HuH-7.5 (cell line): ENCODE measurements at places on chromosomes 3 and 15.

DNA sequence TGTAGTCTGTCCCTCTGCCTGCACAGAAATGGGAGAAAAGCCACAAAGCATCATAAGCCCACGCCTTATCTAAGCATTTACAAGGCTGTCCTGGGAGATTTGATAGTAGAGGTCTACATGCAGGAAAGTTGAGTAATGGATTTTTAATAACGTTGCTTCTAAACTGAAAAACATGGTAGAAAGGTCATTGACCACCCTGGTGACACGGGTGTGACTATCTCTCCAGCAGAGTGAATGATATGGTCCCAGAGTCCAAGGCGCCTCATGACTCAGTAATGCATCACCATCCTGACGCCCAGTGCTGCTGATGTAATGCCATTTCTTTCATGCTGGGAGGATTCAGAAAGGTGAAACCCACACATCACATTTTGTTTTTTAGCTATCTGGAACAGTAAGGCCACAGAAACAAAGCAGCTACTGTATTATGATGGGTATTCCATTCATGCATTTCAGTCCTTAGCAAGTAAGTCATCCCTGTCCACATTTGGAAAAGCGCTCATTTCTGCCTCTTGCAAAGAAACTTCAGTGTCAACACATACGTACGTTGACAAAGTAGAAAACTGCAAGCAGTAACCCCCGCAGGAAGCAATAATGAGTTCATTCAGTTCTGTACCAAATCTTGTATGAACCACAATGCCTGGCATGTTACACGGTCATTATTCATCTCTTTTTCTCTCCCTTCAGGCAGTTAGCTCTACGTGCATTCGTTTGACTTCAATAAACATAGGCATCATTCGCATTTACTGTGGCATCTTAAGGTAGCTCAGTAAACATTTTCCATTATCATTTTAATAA, 483.5 kb downstream of the GABRG3 start:
- no peak for DNase-seq

DNA sequence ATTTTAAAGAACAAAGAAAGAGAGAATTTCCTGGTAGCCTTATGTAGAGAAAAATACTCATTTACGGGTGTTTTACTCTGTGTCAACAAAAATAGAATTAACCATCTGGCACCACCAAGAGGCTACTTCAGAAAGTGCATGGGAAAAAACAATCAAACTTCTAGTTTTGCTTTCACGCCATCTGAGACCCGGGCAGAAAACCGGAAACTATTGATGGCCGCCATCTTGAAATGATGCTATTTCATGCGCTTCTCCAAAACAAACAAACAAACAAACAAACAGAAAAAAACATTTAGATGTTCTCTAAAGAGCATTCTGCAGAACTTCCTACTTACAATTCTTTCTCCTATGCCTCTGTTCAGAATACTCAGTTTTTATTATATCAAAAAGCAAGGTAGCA, 49.4 kb upstream of the SYNPR start:
- peak; percentile 20 for DNase-seq

DNA sequence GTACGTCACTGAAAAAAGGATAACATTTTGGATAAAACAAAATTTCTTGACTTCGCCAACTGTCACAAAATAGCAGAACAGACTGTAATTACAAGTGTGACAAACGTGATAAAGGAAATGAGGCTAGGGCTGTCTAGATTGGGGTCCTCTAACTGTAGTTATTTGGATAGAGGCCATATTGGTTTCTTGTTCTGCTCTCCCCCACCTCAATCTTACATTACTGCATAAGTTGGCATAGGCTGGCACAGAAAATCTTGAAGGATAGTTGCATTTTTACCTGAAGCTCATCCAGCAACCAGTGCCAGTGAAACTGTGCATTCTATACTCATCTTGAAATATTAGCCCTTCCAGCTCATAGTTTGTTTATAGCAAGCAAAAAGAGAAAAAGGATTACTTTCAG, 84.6 kb downstream of the ITPR1 start:
- DNase-seq: no peak

DNA sequence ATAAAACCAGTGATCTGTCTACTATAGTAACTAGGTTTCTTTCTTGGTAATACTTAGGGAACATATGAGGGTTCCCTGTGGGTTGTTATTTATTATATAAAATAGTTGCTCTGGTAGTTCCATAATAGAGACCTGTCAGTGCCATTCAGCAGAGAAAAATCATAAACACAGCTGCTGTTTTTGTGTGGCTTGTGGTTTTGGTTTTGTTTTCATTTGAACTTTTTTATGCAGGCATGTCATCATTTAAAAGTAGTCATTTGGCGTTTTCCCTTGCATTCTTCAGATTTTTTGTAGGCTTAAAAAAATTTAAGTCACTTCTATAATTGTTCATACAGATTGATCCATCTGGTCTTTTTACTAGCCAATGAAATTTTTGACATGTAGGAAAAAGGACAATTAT, 47.9 kb downstream of the PIK3CA start:
- no peak for DNase-seq

GRCh38 chr3:11548721-11549131, 95.0 kb downstream of the VGLL4 start:
- DNase-seq: no peak

GRCh38 chr3:18964640-18965039, 183.7 kb upstream of the KCNH8 start:
- no peak for DNase-seq

DNA sequence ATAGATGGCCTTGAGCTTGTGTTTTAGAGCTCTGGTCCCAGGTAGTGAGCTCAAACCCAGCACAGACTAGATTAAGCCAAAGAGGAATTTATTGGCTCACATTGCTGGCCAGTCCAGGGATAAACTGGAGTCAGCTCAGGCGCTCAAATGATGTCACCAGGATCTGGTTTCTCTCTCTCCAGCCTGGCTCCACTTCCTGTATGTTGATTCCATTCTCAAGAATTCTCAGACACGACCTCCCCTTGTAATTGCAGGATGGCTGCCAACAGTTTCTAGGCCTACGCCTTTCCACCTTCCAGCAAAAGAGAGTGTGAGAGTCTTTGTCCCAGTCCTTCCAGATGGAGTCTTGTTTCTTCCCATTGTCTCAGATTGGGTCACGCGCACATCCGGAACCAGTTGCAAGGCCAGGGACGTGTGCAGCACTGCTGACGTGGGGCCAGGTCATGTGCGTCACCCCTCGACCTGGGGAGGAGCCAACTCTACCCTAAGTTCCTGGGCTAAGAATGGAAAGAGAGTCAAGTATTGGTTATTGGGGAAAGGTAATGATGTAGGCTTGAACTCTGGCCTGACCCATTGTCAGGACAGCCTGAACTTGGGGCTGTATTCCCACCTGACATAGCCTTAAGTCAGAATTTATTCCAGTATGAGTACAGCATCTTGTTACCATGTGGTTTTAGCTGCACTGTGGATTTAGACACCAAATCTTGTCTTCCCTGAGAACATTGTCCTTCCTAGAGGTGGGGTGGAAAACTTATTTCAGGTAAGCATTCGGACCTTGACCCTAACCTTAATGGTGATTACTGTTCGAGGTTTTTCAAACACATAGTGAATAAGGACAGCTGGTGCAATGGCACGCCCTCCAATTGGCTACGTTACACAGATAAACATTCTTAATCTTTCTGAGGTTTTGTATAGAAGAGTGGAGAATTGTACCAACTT, 31.6 kb downstream of the CACNA1D start:
- DNase-seq: no peak

DNA sequence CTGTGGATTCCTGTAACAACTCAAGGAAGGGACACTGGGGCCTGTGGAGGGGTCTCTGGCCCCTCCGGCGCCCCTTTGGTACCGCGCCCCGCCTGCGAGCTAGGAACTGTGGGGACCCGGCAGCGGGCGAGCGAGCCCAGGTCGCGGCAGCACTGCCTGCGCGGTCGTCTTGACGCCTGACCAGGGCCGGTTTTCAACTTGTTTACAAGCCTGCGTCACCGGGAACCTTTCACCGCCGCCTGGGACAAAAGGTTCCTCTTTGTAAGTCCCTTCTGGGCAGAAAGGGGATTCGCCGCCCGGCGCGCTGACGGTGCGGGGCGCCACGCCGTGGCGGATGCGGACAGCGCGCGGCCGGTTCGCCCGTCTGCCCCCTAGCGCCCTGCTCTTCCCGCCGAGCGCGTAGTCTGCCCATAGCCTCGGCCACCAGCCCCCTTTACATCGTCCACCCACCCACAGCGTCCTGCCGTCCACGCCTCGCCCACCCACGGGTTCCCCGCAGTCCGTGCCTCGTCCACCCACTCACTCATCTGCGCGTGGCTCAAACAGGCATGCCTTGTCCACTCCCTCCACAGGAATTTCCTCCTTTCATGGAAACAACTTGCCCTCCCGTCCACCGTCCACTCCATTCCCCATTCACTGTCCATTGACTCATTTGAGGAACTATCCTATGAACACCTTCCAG, 5.5 kb upstream of the CFAP100 start:
- peak; percentile 92 for DNase-seq
